NCI-H524 (cell line): ENCODE measurements at places on chromosomes 3 and 15.

DNA sequence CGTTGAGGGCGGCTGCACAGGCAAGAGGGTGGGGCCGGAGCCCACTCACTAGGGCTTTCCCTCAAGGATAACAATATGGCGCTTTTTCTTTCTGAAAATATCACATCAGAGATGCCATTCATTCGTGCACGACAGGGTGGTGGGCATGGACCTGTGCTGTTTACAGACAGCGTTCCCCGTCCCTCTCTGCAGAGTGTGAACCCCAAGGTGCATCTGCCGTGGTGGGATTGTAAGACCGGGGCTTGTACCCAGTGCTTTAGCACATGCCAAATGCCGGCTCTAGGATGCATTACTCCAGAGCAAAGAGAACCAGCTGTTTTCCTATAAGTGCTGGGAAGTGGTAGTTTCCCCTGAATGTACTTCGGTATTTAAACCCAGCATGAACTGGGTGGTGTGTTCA is 37.0 kb downstream of the CHDH start:
- no peak for DNase-seq

GRCh38 chr3:35664460-35664919 is 25.2 kb downstream of the ARPP21 start:
- DNase-seq, result peak; percentile 99

DNA sequence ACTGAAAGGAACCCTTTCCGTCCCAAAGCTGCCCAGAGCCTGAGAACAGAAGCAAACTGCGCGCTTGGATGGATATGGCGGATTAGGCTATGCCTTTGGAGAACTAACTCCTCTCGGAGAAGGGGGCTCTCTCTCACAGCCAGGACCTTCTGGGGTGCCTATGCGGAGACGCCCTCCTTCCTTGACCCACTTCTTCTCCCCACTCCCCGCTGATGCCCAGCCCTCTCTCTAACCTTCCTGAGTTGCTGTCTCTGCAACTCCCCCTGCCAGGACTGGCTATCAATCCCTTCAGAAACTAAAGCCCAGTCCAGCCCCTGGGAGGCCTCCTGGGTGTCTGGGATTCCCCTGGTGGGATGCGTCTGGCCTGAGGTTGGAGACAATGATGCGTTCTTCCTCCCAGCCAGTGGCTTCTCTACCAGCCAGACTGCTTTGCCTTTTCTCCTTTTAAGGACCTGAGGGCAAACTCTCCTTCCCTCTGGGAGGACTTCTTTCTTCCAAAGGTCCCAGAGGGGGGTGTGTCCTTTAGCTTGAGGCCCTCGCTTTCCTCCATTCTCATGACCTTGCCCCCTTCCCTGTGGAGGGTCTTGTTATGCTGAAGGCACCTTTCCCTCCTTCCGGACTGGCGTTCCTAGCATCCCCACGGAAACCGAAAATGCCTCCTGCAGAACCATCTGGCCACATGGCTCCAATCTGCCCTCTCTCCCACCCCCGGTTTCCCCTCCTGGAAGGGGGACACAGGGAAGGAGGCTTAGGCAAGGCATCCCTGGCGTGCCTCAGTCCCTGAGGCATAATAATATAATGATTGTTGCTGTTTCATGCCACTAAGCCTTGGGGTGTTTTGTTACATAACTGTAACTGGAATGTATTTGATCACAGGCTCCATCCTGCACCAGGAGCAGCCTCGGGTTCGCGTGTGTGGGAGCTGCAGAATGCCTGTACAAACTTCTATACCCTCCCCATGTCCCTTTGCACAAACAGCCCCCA is 63.4 kb upstream of the C15orf39 start:
- DNase-seq, result peak; percentile 64

- peak; percentile 56 for DNase-seq
Measured at GRCh38 chr3:154121701-154122551, 736 bp downstream of the ARHGEF26 start.

DNA sequence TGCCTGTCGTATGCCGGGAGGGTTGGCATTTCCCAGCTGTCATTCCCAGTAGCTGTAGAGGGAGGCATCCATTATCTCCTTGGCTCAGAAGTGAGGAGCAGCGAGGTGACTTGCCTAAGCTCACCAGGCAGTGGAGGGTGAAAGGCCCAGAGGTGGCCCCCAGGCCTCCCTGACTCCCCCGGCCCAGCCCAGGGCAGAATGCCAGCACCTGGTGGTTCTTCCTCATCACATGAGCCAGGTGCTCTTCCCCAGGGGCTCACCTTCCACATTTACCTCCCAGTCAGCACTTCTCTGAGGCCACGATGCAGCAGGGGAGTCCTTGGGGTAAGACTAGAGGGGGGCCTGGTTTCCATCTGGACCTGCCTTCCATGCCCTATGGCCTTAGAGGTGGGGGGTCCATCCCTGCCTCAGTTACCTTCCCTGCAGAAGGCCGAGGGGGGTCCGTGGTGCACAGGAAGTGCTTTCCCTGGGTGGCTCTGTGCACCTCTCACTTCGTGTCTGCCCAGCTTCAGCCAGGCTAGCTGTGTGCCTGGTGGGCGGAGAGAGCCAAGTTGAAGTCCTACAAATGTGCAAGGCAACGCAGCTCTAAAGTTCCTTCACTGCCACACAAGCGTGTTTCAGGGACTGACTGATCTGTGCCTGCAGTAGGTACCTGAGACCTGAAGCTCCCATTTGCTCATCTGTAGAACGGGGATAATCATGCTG is 70.3 kb upstream of the PLXNA1 start:
- DNase-seq, result no peak

GRCh38 chr15:78909791-78910228 is 35.0 kb downstream of the CTSH start:
- peak; percentile 9 for DNase-seq

GRCh38 chr3:15502616-15503015 is 18.9 kb downstream of the COLQ start:
- DNase-seq, result no peak

DNA sequence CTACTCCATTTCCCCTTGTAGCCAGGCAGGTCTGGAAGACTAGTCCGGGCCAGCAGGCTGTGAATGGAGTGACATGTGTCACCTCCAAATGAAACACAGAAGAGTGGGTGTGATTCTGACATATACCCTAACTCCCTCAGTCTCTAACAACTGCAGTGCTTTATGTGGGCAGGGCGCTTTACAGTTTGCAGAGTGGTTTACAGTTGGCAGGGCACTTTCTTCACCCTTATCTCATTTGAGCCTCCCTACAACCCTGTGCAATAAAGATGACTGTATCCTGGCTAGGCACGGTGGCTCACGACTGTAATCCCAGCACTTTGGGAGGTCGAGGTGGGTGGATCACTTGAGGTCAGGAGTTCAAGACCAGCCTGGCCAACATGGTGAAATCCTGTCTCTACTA is 176.3 kb downstream of the RAB11A start:
- no peak for DNase-seq

DNA sequence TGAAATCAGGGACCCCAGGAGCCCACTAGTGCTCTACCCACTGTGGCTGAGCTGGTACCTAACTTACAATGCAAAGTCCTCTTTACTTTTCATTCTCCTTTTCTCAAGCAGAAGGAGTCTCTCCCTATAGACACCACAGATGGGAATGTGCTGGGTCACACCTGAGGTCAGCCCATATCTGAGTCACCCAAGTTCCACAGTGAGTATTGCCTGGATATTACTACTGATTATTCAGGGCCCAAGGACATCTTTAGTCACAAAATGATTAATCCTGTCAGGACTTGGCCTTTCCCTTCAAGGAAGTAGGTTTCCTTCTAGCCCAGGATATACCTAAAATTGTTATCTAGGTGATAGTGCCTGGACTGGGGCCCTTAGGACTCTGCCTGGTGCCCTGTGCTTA is 1305.2 kb downstream of the SI start:
- no peak for DNase-seq

DNA sequence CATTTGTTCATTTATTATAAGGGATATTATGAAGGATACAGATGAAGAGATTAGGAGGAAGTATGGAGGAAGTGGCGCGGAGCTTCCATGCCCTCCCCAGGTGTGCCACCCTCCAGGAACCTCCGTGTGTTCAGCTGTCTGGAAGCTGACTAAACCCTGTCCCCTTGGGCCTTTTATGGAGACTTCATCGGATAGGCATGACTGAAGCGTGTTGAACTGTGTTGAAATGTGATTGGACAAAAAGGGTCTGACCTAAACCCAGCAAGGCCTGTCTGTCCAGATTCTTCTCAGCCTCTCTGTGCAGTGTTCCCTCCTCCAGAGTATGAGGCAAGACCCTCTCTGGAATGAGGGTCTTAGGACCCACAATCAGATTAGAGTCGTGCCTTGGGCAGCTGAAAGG is 31.7 kb downstream of the HACD3 start:
- no peak for DNase-seq

GRCh38 chr3:99430348-99431134 is 207.9 kb upstream of the COL8A1 start:
- DNase-seq, result no peak

DNA sequence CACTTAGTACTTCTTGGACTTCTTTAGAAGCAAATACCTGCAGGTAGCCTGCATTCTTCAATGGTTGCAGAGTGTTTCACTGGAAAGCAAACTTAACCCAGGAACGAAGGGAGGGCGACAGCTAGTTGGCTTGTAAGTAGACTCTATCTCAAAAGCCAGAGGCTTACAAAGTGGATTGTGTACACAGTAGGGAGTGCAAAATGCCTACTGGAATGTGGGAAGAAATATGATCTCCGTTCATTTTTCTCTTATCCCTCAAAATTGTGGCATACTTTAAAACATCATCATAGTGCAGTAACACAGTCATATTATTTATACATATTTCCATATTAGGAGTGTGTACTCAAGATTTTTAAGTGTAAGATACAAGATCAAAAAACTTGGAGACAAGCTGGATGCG is 155.7 kb downstream of the LIPC start:
- DNase-seq, result no peak

- DNase-seq, result no peak
Measured at GRCh38 chr3:88725440-88726165, 381.8 kb upstream of the EPHA3 start.
